ENCODE measurements at places on chromosomes 2 and 18.

- no peak for DNase-seq
These were observed 3.1 kb upstream of the SNED1 start for GRCh38 chr2:240995041-240996021.

DNA sequence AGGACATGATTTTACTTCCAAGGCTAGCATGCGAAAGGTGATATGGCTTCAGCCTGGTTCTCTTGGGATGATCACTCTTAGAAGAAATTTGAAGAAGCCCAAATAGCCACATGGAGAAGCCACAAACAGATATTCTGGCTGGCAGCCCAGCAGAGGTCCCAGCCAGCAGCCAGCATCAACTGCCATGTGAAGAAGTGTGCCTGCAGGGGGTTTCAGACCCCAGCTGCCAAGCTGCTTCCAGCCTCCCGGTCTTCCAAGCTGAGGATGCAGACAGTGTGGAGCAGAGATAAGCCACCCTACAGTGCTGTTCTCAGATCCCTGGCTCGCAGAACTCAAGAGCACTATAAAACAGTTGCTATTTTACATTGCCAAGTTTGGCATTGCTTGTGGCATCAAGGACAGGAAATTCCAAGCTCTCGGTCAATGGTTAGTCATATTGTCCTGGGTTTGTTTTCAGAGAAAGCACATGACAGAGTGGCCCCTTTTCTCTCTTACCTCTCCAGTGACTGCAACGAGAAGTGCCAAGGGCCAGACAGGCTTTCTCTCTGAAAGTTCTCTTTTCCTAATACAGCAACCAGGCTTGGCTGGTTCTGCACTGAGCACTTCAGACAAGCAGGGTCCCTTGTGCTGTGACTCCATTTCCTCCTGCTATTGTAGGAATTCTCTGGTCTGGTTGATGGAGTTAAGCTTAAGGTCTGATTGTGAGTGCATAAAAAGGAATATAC, 223.7 kb downstream of the ANKRD30B start:
- peak; percentile 34 for DNase-seq

DNA sequence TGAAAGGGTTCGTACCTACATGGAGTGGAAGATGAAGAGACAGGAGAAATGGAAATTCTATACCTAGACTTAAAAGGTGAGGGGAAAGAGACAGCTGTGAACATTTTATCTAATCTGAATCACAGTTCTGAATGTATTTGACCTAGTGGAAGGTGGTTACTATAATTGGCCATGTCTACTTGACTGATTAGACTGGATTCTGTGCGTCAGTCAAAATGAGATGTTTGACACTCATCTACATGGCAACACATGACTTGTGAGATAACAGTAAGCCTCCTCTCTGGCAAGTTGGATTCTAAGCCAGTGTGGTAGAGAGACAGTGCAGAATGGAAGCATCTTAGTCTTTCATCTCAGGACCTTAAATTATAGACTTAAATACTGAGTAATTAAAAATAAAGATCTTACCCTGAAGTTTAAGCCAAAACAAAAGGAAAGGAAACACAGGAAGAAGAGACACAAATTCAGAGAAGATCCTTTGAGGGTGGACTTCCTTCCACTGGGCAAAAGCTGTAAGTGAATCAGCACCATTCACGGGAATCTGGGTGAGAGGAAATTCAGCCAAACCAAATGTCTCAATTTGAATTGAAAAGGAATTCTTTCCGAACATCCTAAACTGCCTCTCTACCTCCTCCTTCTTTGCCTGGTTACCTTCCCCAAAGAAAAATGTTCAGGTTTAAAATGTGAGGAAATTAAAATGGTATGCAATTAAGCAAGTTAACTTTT, 121.6 kb downstream of the EHBP1 start:
- DNase-seq = no peak

- DNase-seq = no peak
These were observed 52.2 kb upstream of the CAB39 start for GRCh38 chr2:230660294-230661060.

- peak; percentile 96 for DNase-seq
These were observed 210.7 kb downstream of the ARL4C start for GRCh38 chr2:234286118-234286598.

GRCh38 chr2:201696151-201696659, 2.2 kb downstream of the MPP4 start:
- peak; percentile 49 for DNase-seq

GRCh38 chr18:7158216-7158615, 40.6 kb upstream of the LAMA1 start:
- DNase-seq = peak; percentile 66

DNA sequence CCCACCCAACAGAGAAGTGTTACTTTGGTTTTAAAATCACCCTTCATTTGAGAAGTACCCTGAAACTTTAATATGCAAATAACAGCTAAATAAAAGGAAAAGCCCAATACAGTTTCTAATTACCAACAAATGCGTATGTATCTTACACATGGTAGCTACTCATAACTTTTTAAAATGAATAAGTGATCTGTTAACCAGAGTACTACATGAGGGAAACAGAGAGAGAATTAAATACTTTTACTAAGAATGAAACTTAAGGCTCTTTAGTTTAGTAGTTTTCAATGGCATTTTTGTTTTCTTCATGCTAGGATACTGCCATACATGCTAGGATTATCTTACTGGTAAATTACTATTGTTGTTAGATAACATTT, 39.1 kb upstream of the NABP1 start:
- no peak for DNase-seq

DNA sequence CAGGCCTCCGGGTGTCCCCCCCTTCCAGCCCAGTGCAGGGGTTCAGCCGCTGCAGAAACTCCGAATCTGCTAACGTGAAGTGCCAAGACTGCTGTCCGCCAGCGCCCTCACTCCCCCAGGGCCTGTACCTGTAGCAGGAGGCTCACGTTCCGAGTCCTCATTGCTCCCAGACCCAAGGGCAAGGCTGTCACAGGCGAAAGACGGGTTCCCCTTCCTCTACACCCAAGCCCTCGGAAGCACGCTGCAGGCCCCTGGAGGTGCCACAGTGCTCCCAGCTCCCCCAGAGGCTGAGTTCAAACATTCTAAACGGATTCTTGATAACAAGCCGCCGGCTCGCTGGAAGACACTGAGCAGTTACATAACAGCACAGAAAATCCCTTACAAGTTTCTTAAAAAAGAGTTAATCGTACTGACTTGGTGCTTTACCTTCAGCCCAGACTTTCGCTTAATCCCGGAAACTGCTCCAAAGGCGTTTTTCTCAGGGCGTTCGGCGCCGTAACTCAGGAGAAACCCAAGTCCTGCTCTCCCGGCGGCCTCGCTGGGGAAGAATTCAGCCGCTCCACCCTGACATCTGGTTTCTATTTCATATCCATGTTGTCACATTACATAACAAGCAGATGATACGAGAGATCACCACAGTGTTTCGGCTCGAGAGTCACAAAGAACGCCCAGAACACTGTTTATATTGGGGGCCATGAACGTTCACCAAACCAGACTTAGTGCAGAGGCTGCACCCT, 92.0 kb downstream of the HDAC4 start:
- peak; percentile 66 for DNase-seq

- DNase-seq = no peak
These were observed 186.7 kb upstream of the RBMS1 start for GRCh38 chr2:160680294-160680693.

DNA sequence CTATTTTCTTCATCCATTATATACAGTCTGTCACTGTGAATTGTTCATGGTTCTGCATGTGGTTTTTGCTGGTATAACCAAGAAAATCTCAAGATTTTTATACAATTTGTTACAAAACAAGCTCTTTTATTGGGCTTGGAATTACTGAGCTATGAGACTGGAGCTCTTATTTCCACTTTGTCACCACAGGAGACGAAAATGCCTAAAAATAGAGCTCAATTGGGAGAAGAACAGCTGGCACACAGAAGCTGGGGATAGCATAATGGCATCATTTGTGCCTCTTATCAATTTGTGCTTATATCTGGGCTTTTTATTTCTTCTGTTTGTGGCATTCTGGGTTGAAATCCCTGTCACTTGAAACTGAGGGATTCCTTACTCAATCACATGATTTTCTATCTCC, 219.1 kb downstream of the CALCRL start:
- DNase-seq = no peak

DNA sequence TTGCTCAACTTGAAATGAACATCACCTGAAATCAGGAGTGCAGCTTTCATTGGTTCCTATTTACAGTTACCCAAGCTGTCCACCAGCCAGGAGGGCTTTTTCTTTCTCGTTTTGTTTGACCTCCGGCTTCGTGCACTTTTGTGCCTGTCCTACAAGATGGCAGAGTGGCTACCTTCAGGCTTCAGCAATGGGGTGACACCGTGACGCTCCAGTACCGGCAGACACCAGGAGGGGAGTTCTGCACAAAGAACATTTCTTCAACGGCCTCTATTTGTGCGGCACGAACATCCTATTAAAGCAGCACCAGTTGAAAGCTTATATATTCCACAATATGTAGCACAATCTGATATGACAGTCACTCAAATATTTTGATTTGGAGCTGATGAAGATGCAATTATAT, 18.3 kb downstream of the RNASEH1 start:
- no peak for DNase-seq

DNA sequence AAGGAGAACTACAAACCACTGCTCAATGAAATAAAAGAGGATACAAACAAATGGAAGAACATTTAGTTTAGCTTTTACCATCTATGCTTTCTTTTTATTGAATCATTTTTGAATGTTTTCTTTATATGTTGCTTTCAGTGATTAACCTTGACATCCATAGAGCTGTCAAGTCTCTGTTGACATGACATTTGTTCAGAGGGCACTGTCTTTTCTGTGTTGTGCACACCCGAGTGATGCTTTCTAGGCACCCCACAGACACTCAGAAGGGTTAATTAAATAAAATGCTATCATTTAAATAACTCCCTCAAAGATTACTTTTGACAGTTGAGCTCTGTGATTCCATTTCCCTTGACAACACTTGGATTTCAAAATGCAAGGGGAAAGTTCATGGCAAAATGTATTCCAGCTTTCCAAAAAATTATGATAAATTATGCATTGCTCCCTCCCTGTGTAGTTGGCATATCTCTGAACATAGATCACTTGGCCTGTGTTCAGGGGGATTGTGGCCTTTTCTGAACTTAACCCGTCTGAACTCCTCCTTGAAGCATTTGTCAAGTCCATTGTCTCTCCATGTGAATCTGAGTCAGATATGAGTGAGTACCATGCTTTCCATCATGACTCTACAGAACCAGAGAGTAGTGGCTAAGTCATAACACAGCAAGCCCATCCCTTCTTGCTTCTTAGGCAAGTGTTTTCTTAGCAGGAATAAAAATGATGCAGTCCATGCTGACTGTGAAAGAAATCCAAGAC, 372.6 kb downstream of the RPRM start:
- no peak for DNase-seq

- no peak for DNase-seq
These were observed 444.3 kb downstream of the SLC4A3 start for GRCh38 chr2:220071696-220072095.

DNA sequence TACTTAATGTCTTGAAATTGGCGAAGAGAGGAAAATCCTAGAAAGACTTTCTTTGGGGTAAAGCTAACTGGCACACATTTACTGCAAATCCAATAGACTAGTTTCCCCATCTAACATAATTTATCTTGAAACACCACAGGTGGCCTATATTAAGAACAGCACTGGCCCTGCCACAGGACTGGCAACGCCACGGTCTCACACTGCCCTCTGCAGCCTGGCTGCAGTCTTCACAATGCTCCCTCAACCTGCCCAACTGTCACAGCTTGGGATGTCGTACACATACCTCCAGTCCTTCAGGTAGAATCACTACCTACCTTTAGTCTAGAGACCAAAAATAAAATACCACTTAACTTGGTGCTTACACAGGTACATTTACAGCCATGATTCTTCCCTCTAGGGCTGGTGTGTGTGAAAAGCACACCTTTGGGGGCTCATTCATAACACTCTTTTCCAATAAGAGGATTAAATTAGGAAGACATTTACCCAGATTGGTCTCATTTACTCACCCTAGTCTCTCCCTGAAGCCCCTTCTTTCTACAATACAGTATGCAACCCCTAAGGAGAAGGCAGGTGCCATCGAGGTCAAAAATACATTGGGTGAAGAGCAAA, 222.2 kb downstream of the C1D start:
- DNase-seq = peak; percentile 19

DNA sequence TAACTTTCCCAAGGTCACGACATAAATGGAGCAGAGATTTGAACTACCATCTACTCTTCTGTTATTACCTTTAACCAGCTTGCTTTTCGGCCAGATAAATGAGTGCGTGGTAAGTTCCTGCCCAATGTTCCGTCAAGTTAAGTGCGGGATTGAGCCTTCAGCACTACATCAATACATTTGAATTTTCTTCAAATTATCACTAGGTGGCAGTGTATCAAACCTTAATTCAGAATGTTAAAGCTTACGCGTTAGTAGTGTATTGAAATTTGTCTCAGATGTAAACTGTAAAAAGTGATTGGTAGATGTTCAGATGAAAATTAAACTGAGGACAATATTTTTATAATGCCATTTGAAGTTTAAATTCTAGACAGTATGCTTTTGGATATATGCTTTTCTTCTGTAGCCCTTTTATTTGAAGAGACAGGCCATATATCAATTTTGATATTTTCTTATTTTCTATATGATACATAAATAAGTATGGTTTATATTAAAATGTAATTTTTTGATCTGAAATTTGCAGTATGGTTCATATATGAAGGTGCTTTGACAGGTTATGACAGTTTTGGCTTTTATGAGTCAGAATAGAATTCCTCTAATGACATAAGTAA, 681.3 kb downstream of the ADCYAP1 start:
- DNase-seq = peak; percentile 12

GRCh38 chr2:1869987-1870386, 125.7 kb upstream of the PXDN start:
- no peak for DNase-seq

GRCh38 chr2:25981596-25982272, 563 bp downstream of the KIF3C start:
- DNase-seq = no peak

GRCh38 chr2:100262046-100262445, 60.3 kb downstream of the LONRF2 start:
- no peak for DNase-seq

DNA sequence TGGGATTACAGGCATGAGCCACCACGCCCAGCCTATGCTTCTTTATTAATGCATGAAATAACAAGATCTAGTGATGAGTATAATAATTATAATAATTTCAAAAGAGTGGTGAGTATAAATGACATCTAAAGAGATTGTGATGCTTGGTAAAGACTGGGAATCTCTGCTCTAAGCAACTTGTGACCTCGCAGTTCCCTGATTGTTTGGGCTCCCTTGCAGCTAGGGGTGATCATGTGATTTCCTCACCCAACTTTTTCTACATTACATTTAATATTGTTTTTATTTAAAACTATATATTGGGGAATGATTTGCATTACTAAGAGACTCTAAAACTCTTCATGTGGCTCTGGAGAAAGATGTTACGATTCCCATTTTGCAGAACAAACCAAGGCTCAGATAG, 4.1 kb upstream of the PPM1B start:
- no peak for DNase-seq

- DNase-seq = no peak
These were observed 34.2 kb upstream of the ACTR2 start for GRCh38 chr2:65193446-65193845.

- no peak for DNase-seq
These were observed 94.2 kb downstream of the KCTD1 start for GRCh38 chr18:26454192-26454591.

GRCh38 chr2:37582481-37583220, 88.8 kb downstream of the CDC42EP3 start:
- no peak for DNase-seq

Measured in SJSA1 (cell line).